ENCODE measurements at places on chromosomes 11 and 22. TPM values are rescaled to one million over a fixed set of nuclear protein-coding genes. Genes with fewer than 3 reads are reported as not detected.

Gene MYOD1
- total RNA-seq, result not detected

Gene SERHL2
- 1.3 TPM for total RNA-seq

Gene PKDREJ
- total RNA-seq, result under 0.01 TPM

Gene PRG3
- not detected for total RNA-seq

Gene OR8D4
- under 0.01 TPM for total RNA-seq

Gene OR10A3
- not detected for total RNA-seq

Gene MIAT
- total RNA-seq, result 0.66 TPM

Gene MICAL2
- total RNA-seq, result 212 TPM

Gene LGR4
- 15.3 TPM for total RNA-seq

Gene RAB38
- 8.6 TPM for total RNA-seq

Gene OR52A1
- not detected for total RNA-seq

Gene RTL10
- total RNA-seq, result 21.8 TPM

Gene PATE2
- total RNA-seq, result 0.13 TPM

Data from thoracic aorta endothelial cell (primary cell).